ENCODE measurements at places on chromosomes 3 and 15.

GRCh38 chr15:47717036-47717612 lies at the start of gene SEMA6D:
SEMA6D (plus strand) TSS chr15:47717505; CDS start chr15:47759799, 42,294 bp downstream.
- peak; percentile 90 for DNase-seq

DNA sequence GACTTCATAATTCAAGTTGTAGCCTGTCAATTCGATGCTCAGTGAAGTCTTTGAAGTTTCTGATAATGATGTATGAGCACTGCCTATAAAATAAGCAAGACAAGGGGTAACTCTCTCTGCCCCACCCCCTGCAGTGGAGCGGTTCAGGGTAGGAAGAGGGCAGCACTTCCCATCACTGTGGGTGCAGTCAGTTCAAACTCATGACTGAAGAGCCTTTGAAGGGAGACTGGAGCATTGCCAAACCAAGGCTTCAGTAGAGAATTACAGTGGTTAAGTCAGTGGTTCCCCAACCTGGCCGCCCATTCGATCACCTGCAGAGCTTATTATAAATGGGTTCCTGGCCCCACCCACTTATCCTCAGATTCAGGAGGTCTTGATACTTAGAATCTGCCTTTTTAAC lies 190.6 kb downstream of the SHQ1 start:
- DNase-seq, result peak; percentile 81

DNA sequence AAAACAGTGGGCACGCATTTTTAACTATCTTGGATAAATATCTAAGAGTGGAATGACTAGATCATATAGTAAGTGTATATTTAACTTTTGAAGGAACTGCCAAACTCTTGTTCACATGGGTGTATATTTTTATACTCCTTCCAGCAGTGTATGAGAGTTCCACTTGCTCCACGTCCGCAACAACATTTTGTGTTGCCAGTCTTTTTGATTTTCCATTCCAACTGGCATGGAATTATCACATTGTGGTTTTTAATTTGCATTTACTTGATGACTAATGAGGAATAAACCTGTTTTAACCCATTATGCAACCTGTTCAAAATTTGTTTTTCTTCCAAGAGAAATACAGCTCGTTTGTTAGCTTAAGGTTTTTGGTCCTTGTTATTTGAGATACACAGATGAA lies 51.6 kb downstream of the ZNF621 start:
- peak; percentile 69 for DNase-seq

DNA sequence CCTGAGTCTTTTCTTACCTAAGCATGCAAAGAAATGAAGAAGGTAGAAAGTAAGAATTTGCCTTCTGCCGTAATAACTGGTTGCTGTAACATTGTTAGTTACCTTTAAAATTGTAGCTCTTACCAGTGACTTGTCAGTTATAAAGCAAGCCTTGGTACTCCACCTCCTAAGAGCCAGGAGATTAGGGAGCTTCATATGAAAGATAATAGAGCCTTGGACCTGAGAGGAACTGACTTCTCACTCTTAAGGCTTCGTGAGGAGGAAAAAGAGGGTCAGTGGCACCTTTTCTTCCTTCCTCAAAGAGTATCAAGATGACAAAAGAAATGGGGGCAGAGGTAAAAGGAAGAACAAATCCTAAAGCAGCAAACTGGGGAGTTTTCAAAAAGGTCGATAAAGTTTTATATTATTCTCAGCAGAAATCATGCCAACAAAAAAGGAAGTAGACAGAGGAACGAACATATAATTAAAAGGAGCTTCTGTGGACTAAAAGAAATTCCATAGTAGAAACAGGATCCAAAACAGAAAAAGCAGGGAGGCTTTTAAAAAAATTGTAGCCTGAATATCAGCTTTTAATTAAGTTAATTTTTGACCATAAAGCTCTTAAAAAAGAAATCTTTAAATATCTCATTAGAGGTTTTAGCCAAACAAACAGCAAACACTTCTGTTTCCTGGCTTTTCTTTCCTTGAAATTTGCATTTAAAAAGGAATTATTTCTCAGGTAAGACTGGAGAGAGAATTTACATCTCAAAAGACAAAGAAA lies 847.1 kb upstream of the ALCAM start:
- DNase-seq, result no peak

DNA sequence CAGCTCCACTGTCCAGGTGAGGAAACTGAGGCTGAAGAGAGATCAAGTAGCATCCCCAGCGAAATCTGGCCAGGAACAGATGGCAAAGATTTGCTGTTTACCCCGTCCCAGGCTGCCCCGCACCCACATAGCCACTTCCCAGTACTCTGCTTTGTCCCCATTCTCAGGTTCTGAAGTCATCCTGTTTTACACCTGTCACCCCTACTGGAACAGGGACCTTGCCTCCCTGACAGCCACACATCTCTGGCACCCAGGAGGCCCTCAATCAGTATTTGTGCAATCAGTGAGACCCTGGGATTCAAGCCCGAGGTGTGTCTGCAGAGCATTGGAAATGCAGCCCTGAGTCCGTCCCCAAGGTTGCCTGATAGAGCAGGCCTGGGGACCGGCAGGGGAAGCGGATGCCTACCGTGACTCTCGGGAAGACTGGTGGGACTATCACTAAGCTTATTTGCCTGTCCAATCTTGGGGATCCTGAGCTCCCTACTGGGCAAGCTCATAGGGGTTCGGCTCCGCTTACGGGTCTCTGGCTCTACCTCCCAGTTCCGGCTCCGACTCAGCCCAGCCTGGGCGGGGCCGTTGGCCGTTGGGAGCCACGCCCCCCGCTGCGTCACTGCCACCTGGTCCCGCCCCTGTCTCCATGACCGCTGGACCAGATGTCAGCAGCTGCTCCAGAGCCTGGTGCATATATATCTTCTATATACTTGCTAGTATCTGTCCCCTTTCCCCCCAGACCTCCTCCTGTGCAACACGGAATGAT lies 17.5 kb upstream of the FANCD2 start:
- peak; percentile 89 for DNase-seq

DNA sequence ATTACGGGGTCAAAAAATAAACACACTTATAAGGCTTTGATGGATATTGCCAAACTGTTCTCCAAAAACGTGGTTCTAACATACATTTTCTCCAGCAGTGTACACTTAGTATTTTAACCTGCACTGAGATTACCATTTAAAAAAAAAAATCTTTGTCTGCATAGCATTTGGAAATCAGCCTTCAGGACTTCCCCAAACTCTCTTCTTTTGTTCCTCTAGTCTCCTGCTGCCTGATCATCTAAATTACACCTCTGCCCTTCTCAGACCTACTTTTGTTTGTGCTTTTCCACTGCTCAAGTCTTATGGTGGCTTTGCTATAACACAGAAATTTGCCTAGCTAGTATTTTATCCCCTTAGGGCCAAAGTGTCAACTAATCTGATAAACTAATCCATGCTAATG lies 3.8 kb downstream of the NCEH1 start:
- no peak for DNase-seq

DNA sequence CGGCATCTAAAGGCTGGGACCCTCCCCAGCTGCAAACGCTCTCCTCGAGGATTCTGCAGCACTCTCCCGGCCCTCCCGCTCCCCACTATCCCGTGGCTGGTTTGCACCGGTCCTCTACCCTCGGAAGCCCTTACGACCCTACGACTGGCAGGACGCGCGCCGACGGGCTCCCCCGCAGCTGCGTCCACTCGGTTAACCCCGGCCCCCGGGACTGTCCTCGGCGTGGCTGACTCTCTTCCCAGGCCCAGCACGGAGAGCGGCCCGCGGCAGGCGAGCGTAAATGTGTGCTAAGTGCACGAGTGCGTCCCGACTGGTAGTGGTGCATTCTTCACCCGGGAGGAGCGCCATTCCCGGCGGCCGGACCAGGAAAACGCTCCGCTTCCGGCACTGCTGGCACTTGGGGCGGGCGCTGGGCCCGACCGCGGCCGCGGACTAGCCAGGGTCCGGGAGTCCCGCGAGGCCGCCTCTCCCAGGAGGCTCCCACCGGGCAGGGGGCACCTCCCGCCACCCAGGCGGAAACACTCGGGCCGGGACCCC lies 508 bp downstream of the GORASP1 start:
- peak; percentile 82 for DNase-seq

DNA sequence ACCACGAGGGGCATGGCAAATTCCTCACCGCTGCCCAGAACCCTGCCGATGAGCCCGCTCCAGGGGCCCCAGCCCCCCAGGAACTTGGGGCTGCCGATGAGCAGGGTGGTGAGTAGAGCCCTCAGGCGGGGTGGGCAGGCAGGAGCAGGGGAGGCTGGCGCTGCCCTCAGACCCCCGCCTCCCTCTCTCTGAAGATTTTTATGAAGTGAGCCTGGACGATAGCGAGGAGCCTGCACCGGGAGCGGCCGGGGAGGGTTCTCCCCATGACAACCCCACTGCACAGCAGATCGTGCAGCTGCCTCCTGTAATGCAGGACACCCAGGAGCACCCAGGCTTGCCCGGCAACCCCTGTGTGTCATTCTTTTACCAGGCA lies 56.7 kb upstream of the UBE2Q2 start:
- DNase-seq, result no peak

DNA sequence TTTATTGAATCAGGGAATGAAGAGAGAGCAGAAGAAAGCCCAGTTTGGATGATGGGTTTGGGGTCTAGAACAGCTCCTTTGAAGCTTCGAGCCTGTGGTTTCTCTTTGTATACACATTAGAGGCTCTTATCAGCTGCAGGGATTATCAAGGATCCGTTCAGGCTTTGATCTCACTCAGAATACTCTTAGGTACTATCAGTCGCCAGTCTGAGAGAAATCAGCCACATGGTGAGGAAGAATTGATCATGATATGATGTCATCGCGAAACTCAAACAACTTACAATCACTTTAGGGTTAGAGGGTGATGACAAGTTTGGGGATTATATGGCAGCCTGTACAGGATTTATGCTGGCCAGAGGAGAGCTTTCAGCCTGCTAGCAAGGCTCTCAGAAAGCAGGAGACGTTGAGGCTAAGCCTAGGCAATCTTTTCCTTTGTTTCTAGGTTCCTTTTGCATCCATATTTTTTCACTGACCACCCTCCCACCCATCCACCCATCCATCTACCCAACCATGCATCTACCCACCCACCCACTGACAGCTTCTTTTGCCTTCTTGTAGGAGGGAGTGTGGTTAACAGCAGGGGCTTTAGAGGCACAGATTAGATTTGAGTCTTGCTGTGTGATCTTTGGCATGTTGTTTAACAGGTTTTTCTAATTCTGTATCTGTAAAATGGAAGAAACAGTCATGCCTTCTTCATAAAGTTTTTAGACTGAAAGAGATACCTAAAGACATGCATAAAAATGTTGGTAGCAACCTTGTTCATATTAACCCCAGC lies 330.4 kb upstream of the LRRFIP2 start:
- DNase-seq, result peak; percentile 6

GRCh38 chr15:34501131-34501530 lies 63.5 kb upstream of the GOLGA8A start:
- no peak for DNase-seq

DNA sequence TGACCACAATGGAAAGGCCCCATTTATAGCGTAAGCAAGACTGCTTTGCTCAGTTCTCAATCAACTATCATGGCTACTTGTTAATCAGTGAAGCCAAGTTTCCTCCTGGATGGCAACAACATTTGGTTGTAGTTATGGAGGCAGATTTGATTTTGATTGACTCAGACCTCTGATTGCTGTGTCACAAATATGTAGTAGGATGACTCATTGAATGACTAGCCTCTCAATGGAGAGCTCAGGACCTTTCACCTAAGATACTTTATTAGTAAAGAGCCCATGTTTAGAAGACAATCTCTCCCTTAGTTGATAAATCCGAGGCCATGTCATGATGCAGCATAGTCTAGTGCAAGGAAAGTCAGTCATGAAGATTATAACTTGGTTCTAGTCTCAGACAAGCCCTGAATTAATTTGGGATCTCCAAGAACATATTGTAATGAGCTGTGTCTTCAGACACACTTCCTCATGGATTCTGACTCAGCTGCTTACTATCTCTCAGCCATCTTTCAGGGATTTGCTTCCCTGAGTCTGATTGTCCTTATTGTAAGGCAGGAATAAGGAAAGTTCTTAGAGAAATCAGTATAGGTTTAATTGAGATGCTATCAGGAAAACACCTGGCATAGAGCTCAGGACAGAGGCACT lies 397.4 kb upstream of the TMCO5A start:
- no peak for DNase-seq

- DNase-seq, result no peak
These were observed 5.7 kb upstream of the EXOG start for GRCh38 chr3:38490281-38491030.

DNA sequence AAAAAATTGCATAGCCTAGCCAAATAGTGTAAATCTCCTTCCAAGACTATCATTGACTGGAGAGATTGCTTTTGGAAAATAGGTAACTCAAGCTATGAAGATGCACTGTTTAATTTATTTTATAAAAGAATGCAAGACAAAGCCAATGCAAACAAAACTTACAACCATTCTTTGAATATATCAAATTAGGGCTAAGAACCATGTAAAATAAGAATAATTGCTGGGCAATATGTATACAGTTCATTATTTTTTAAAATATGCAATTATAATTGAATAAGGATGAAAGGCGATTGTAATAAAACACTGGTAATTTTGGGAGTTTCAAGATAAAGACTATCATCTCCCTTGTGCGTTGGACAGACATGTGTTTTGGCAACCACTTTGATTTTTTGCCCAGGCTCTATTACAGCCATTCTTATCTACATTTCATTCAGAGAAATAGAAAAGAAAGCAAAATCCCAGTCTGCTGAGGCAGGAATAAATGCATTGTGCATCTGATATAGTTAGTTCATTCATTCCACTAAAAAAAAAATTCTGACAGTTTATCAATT lies 242.3 kb upstream of the ROBO1 start:
- no peak for DNase-seq

Data from astrocyte of the hippocampus (primary cell).